ENCODE measurements at places on chromosomes 5 and 9.

DNA sequence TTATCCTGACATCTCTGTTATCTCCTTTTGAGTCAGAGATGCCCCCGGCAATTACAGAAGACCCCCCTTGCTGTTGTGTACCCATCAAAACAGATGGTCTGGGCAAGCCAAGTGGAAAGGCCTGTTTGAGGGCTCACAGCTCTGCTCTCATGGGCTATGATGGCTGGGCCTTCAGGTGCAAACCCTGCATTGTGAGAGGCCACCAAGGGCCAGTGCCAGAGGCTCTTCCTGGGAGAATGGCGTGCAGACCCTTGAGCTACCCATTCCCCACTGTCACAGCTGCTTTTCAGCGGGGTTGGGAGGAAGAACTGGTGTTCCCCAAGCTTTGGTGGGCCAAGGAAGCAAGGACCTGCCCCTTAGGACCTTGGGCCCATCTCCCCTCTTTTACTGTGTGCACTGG is 174.7 kb upstream of the PPP1R26 start:
- DNase-seq = no peak

DNA sequence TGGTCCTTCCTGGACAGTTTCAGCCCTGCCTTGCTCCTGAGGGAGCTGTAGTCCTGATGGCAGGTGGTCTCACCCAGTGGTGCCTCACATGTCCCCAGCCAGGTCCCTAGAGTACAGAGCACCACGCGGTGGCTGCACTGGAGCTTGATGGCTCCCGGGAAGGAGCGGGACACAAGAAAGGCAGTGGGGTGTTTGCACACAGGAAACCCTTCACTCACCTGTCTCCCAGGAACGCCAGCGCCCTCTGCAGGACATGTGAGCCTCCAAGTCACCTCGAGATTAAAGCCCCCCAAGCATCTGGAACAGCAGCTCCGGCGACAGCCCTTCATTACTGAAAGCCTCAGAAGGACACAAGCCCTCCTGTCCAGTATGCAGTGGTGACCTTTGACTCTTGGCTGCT is 19.9 kb upstream of the TMEM250 start:
- no peak for DNase-seq

- DNase-seq = no peak
Observed at GRCh38 chr5:142507531-142508372, 178.1 kb downstream of the FGF1 start.

DNA sequence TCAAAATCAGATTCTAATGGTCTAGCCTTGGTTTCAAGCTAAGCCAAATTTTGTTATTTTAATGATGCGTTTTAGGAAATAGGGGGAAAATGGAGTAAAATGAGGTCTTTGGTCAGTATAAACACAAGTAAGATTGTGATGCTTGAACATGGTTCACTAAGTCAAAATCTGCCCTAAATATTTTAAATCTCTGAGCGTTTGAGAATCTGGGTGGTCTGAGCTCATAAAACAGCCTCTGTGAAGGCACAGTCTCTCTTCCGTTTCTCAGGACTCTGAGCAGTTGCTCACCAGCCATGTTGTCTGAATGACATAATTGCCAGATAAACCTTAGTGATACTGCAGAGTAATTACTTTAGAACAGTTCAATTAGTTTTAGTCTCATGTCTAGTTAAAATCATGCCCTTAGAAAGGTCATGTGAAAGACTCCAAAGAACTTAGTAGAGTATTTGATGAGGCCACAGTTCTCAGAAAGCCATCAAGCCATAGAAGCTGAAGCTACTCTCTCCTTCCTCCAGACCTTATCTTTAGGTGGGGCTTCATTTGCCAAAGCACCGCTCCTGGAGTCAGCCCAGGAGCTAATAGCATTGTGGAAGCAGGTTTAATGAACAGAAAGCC is 257.1 kb upstream of the MAP3K1 start:
- DNase-seq = no peak

GRCh38 chr5:65197531-65198455 is 283.9 kb downstream of the ADAMTS6 start:
- no peak for DNase-seq

DNA sequence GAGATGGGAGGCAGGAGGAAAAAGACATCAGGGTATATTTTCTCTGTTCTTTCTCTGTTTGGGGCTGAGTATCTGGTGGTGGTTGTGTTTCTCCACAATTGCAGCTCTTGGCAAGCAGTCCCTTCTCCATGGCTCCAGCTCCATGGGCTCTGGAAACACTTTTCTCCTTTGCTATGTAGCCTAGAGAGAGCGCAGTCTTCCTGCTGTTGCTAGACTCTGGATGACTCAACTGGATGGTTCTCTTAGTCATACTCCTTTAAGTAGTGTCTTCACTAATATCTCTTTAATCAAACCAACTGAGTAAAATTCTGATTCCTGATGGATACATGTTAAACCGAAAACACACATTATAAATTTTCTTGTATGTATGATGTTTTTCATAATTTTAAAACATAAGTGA is 3.3 kb upstream of the PLGRKT start:
- no peak for DNase-seq

DNA sequence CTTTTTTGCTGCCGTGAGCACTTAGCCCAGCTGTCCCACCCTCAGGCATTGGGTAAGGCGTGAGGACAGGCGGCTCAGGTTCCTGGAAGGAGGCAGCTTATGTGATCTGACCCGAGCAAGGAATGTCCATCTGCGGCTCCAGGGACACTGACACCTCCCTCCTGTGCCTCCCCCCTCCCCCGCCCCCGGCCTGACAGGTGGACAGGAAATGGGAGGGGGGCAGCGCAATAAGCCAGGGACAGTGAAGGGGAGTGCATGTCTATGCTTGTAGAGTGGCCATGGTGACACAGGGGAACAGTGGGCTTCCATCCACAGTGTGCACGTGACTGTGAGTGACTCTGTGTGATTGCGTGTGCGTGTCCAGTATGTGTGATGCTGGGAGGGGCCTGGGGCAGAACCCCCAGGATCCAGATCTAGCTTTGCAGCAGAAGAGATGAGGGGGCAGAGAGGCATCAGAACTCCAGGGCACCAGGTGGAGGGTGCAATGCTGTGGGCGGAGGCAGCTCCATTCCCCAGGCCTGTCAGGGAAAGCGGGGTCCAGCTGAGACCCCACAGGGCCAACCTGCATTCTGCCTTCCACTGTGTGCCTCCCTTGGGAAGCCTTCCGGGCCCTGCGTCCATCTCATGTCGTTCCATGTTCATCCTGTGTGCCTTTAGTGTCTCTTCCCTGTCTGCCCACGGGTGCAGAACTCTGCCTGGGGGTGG is 30.5 kb downstream of the CNTFR start:
- no peak for DNase-seq

- DNase-seq = no peak
Observed at GRCh38 chr5:102049517-102049916, 246.6 kb downstream of the SLCO4C1 start.

- DNase-seq = no peak
Observed at GRCh38 chr5:10310066-10310779, 2.5 kb upstream of the CMBL start.

- no peak for DNase-seq
Observed at GRCh38 chr9:110626101-110626829, 42.3 kb upstream of the MUSK start.

DNA sequence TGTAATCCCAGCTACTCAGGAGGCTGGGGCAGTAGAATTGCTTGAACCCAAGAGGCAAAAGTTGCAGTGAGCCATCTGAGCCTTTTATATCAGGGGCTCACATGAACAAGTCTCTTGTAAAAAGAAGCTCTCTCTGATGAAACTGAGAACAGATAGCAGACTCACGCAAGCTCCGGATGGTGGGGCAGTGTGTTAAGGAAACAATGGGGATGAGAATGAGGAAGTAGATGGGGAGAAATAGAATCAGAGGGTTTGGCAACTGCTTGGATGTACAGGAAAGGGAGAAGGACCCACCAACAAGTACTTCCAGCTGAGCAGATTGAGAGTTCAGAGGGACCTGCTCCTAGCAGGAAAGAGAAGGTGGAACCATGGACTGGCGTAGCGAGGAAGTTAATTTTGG is 18.6 kb downstream of the TMEM252 start:
- no peak for DNase-seq

All from cortex of kidney (tissue), 1 donor.